Muscle of leg (tissue), 16 donors: ENCODE measurements at places on chromosomes 1 and 21.

DNA sequence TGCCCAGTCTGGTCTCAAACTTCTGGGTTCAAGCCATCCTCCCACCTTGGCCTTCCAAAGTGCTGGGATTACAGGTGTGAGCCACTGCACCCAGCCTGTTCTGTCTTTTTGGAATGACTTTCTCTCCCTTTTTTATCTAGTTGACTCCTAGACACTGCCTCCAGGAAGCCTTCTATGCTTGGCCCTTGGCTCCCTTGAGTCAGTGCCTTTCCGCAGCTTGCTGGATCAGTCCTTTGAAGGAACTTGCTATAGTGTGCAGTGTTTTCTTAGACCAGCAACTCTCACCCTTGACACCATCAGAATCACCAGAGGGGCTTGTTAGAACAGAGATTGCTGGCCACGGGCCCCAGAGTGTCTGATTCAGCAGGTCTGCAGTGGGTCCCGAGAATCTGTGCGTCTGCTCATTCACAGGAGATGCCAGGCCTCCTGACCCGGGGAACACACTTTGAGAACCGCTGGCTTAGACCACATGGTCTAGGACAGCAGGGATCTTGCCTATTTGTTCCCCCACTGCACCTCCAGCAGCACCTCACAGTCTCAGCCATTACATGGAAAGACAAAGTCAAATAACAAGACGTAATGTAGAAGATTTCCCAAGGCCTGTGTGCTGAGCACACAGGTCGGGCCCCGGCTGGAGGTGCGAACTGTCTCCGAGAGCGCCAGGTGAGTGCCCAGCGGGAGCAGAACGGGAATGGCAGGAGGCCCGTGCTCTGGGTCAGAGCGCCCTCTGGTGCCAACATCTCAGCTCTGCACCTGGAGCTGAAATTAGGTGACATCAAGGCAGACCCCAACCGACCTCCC lies 27.4 kb upstream of the CTPS1 start:
- peaks cover 10% of the 10 kb centered on the region for H3K27me3 ChIP-seq
- peaks cover 12% of the 10 kb centered on the region for H3K4me1 ChIP-seq
- DNase-seq, result peak; percentile 38
- H3K4me3 ChIP-seq, result no peak overlapping the region
- no peak overlapping the region for H3K27ac ChIP-seq
- H3K36me3 ChIP-seq, result no peaks in the 10 kb centered on the region

- H3K4me3 ChIP-seq, result no peak overlapping the region
- H3K27ac ChIP-seq, result no peak overlapping the region
- H3K27me3 ChIP-seq, result no peaks in the 10 kb centered on the region
- peaks cover 5% of the 10 kb centered on the region for H3K4me1 ChIP-seq
- no peaks in the 10 kb centered on the region for H3K36me3 ChIP-seq
- DNase-seq, result peak; percentile 49
Observed at GRCh38 chr1:83802460-83803152, 196.3 kb downstream of the TTLL7 start.

DNA sequence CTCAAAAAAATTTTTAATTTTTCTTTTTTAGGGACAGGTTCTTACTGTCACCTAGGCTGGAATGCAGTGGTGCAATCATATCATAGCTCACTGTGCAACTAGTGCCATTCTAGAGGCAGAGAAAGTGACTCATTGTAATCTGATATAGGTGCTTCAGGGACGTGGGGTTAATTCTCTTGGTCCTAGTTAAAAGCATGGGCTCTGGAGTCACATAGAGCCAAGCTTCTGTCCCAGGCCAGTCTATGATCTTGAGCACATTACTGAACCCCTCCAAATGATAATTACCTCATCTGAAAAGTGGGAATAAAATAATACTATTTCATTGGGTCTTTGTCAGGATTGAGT lies 1.1 kb upstream of the ADIPOR1 start:
- H3K27me3 ChIP-seq, result no peaks in the 10 kb centered on the region
- H3K27ac ChIP-seq, result peak overlapping the region; percentile 76
- H3K4me1 ChIP-seq, result peaks cover 55% of the 10 kb centered on the region
- H3K4me3 ChIP-seq, result no peak overlapping the region

GRCh38 chr1:242245255-242245654 lies 246.4 kb upstream of the MAP1LC3C start:
- no peak for DNase-seq
- no peaks in the 10 kb centered on the region for H3K36me3 ChIP-seq
- no peak overlapping the region for H3K27ac ChIP-seq
- no peaks in the 10 kb centered on the region for H3K27me3 ChIP-seq
- no peak overlapping the region for H3K4me3 ChIP-seq
- no peaks in the 10 kb centered on the region for H3K4me1 ChIP-seq

GRCh38 chr1:5941671-5942070 lies 50.6 kb downstream of the NPHP4 start:
- H3K36me3 ChIP-seq, result peaks cover 2% of the 10 kb centered on the region
- peaks cover 8% of the 10 kb centered on the region for H3K4me1 ChIP-seq
- H3K4me3 ChIP-seq, result no peak overlapping the region
- no peaks in the 10 kb centered on the region for H3K27me3 ChIP-seq
- no peak for DNase-seq
- H3K27ac ChIP-seq, result no peak overlapping the region

DNA sequence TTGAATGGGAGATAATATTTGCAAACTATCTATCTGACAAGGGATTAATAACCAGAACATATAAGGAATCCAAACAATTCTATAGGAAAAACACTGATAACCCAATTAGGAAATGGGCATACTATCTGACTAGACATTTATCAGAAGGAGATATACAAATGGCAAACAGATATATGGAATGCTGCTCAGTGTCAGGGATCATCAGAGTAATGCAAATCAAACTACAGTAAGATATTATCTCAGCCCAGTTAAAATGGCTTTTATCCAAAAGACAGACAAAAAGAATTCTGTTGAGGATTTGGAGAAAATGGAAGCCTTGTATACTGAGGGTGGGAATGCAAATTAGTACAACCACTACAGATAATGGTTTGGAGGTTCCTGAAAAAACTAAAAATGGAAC lies 758.0 kb upstream of the B3GALT2 start:
- H3K4me3 ChIP-seq, result no peak overlapping the region
- no peak for DNase-seq
- no peaks in the 10 kb centered on the region for H3K4me1 ChIP-seq
- no peak overlapping the region for H3K27ac ChIP-seq
- H3K27me3 ChIP-seq, result no peaks in the 10 kb centered on the region
- H3K36me3 ChIP-seq, result no peaks in the 10 kb centered on the region

GRCh38 chr1:240090957-240091600 lies 604 bp upstream of the FMN2 start:
- peaks cover 39% of the 10 kb centered on the region for H3K27me3 ChIP-seq
- no peak for DNase-seq
- no peaks in the 10 kb centered on the region for H3K36me3 ChIP-seq
- H3K27ac ChIP-seq, result no peak overlapping the region
- no peak overlapping the region for H3K4me3 ChIP-seq

GRCh38 chr1:169511316-169512005 lies 25.7 kb upstream of the SLC19A2 start:
- no peaks in the 10 kb centered on the region for H3K27me3 ChIP-seq
- H3K4me1 ChIP-seq, result no peaks in the 10 kb centered on the region
- H3K36me3 ChIP-seq, result no peaks in the 10 kb centered on the region
- H3K27ac ChIP-seq, result no peak overlapping the region

DNA sequence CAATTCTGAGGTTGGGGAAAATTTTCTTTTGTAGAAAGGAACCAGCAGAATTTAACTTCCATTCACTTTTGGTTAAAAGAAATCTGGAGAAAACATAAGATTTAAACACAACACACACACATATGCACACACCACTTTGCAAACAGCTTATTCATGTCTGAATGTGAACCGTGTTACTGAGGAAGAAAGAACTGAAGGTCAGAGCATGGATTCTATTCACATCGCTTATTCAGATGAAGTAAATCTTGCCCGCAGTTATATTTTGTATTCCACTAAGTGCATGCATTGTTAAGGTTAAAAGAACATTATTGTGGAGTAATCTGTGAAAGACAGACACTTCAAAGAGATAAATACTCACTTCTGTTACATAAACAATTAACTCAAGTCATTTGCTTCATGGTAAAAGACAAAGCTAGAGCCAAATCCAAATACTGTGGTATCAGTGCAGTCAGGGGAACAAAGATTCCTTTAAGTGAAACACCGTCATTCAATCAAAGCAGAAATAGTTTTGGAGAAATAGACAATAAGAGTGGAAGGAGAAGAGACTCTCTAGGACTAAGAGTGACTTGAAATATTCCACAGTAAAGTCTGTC lies 82.0 kb downstream of the LRRC53 start:
- no peak for DNase-seq
- H3K27ac ChIP-seq, result no peak overlapping the region
- H3K4me3 ChIP-seq, result no peak overlapping the region
- no peaks in the 10 kb centered on the region for H3K4me1 ChIP-seq
- no peaks in the 10 kb centered on the region for H3K36me3 ChIP-seq

DNA sequence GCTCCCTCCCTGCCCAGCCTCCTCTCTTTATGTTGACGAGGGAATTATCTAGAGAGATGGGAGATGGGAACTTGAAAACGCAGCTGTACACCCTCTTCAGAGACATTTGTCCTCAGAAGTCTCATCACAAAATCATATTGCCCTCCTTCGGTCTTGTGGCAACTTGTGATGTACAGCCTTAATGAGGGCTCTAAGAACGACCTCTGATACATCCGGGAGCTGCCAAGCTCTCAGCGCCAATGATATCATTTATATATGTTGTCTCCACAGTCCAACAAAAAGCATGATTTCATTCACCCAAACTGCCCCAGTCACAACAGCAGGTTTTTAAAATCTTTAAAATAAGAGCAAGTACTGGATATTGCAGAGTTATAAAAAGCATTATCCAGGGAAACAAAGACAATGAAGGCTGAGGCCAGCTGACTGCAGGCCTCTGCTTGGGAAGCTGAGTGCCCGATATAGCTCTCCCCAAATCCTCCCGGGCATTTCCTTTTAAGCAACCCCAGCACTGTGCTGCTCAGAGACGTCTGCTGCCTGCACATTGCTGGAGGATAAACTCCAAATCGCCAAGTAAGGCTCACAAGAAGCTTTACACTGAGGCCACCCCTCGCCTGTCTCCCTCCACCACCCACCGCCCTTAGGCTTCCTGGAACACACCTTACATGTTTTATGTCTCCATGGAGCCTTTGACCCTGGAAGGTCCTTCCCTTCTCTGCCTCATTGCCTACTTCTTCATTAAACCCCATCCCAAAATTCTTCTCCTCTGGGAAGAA lies 236.1 kb downstream of the C1orf94 start:
- DNase-seq, result peak; percentile 5
- H3K4me1 ChIP-seq, result no peaks in the 10 kb centered on the region
- no peak overlapping the region for H3K4me3 ChIP-seq
- peaks cover 2% of the 10 kb centered on the region for H3K27me3 ChIP-seq
- no peaks in the 10 kb centered on the region for H3K36me3 ChIP-seq

- H3K4me1 ChIP-seq, result peaks cover 24% of the 10 kb centered on the region
- no peak overlapping the region for H3K27ac ChIP-seq
- no peaks in the 10 kb centered on the region for H3K36me3 ChIP-seq
- DNase-seq, result peak; percentile 34
- H3K4me3 ChIP-seq, result peak overlapping the region; percentile 50
- peaks cover 46% of the 10 kb centered on the region for H3K27me3 ChIP-seq
Observed at GRCh38 chr1:212699104-212699624, 476 bp downstream of the BATF3 start.

DNA sequence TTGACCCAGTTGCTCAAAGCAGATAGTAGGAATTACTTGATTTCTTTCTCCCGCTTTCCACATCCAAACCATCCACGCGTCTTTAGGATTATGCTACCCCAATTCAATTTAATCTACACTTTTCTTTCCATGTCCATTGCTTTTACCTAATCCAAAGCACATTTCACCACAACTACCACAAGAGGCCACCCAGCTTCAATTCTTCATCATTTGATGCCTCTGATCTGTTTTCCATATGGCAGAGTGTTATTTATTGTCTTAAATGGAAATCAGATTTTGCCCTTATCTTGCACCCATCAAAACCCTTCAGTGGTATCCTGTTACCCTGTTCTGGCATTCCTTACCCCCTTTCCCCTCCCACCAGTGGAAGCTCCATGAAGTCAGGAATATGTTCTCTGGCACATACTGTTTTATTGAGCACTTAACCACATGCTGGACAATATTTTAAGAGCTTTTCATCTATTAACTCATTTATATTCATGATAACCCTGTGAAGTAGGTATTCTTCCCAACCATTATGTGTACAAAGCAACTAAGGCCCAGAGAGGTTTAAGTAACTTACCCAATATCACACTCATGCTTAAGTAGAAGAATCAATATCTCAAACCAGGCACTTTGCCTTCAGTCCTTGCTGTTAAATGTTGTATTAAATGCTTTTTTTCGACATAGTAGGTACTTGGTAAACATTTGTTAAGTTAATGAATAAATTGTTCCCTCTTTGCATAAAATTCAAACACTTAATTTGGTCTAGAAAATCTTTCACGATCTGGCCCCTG lies 34.6 kb downstream of the CLIC4 start:
- H3K27ac ChIP-seq, result no peak overlapping the region
- no peaks in the 10 kb centered on the region for H3K27me3 ChIP-seq
- no peaks in the 10 kb centered on the region for H3K36me3 ChIP-seq
- DNase-seq, result no peak

GRCh38 chr1:46301808-46302640 lies 1.4 kb downstream of the LRRC41 start:
- H3K36me3 ChIP-seq, result peaks cover 14% of the 10 kb centered on the region
- DNase-seq, result peak; percentile 73
- H3K4me3 ChIP-seq, result peak overlapping the region; percentile 95

- H3K4me1 ChIP-seq, result no peaks in the 10 kb centered on the region
- no peaks in the 10 kb centered on the region for H3K27me3 ChIP-seq
- no peak overlapping the region for H3K4me3 ChIP-seq
- no peak overlapping the region for H3K27ac ChIP-seq
- no peak for DNase-seq
Observed at GRCh38 chr1:153141377-153141776, 9.3 kb downstream of the SPRR2G start.

DNA sequence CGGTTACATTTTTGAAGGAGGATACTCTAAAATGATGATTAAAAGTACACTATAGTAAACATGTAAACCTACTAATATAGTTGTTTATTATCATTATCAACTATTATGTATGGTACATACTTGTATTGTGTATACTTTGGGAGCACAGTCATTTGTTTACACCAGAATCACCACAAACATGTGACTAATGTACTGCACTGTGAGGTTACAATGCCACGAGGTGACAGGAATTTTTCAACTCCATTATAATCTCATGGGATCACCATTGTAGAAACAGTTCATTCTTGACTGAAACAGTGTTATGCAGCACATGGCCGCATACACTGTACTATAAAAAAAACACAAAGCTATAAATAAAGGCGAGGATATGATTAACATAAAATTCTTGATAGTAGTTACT lies 44.3 kb downstream of the GPATCH2 start:
- H3K27ac ChIP-seq, result no peak overlapping the region
- no peaks in the 10 kb centered on the region for H3K36me3 ChIP-seq
- H3K4me1 ChIP-seq, result no peaks in the 10 kb centered on the region
- H3K4me3 ChIP-seq, result no peak overlapping the region
- no peak for DNase-seq
- H3K27me3 ChIP-seq, result no peaks in the 10 kb centered on the region

- no peak overlapping the region for H3K27ac ChIP-seq
- H3K27me3 ChIP-seq, result no peaks in the 10 kb centered on the region
- H3K36me3 ChIP-seq, result no peaks in the 10 kb centered on the region
- H3K4me3 ChIP-seq, result no peak overlapping the region
- no peak for DNase-seq
- H3K4me1 ChIP-seq, result no peaks in the 10 kb centered on the region
Observed at GRCh38 chr1:239718997-239719628, 332.7 kb downstream of the CHRM3 start.
